ENCODE measurements at places on chromosomes 13 and 19.

DNA sequence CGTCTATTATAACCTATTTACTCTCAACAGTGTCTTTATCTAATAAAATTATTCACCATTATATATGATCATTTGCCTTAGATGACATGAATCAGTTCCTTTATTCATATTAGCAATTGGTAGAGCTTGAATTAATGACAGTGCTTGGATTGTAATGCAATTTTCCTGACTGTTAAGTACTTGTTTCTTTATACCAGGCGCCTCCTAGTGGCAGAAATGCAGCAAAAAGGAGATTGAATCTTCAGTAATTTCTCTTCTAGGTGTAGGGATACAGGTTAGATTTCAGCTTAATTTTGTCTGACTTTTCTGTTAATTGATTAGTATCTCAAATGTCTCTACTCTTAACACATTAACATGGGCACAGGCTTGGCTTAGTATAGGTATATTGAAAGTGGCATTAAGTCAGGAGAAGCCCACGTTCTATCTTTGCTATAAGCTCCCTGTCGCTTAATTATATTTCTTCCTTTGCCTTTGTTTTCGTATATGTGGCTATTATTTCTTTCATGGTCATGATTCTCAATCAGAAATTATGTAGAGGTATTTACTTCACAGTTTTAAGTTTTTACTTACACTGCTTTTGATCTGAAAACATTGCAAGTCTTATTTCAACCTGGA is 9.1 kb upstream of the LHFPL6 start:
- DNase-seq, result peak; percentile 93

- peak; percentile 99 for DNase-seq
These were observed at the start of gene COMMD6 for GRCh38 chr13:75537401-75538365. Gene COMMD6, minus strand, starts transcription at chr13:75537841. Its CDS starts 36 bp downstream, at chr13:75537805.

DNA sequence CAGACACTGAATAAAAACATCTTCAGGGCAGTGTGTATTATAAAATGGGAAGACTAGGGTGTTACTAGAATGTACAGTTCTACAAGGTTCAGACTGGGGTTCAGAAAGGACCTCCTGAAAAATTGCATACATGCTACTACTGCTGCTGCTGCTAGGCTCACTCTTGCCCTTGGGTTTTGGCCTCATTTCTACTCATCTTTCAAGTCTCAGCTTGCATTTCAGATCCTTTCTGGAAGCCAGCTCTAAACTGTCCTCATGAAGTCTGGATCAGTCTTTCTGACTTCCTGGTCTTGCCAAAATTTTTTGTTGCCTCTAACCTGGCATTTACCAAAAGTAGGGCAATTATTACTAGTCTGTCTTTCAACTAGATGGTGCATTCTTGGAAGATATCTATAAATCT is 393.3 kb downstream of the DIAPH3 start:
- no peak for DNase-seq

DNA sequence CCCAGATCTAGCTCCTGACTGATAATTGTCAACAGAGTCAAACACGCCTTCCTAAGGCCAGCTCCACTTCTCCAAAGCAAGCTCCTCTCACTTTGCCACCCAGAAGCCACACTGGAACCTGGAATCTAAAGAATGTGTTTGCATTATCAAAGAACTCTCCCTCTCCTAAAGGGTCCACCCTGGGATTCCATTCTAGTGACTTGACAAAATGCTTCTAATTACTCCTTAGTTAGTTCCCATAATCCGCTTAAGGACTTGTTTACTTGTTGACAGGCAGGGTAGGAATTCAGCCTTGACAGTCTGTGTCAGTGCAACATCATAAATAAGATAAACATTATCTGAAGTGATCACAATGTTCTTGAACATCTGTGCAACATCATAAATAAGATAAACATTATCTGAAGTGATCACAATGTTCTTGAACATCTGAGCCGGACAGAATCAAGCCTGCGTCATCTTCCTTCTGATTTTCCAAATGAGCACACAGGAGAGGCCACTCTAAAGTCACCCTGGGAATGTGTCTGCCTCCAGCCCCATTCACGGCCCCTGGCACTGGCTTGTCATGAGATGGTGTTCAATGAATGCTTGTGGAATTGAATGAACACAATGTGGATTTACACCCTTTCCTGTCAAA is 512.1 kb downstream of the IRS2 start:
- peak; percentile 73 for DNase-seq

DNA sequence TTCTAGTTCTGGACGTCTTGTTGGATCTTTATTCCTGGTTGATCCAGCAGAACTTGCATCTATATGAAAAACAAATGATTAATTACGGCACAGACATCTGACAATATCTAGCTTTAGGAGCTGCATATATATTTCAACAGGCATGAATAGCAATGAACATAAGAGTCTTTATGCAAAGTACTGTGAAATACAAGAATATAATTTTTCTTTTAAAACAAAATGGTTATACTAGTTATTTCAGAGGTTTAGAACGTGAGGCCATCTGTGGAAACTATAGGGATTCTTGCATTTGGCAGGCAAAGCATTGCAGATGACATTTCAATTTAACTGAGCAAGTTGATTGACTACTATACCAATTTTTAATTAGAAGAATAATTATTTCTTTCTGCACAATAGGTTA is 40.5 kb downstream of the EFNB2 start:
- DNase-seq, result no peak

GRCh38 chr19:1189419-1189818 is 15.4 kb upstream of the SBNO2 start:
- no peak for DNase-seq

- DNase-seq, result peak; percentile 22
These were observed 18.3 kb upstream of the ENOX1 start for GRCh38 chr13:43805071-43805468.

GRCh38 chr13:20702915-20703779 is at the start of gene IL17D:
Gene IL17D, plus strand, starts transcription at chr13:20703699. Its CDS starts 303 bp downstream, at chr13:20704002.
- DNase-seq, result peak; percentile 72

DNA sequence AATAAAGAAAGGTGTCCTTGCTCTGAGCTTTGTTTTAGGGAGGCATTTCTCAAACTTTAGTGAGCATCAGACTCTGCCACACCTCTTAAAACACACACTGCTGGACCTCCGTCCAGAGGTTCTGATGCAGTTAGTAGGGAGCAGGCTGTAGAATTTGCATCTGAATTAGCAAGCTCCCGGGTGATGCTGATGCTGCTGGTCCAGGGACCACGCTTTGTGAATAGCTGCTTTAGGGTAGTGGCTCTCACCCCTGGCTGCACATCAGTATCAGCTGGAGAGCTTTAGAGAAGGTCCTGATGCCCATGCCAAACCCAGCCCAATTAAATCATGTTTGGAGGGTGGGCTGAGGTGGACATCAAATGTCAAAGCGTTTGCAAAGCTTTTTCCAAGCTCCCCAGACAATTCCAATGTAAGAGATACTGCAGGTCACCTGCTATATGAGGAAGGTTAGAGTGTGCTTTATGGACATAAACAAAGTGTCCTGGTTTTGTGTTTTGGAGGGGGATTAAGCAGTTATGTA is 3.6 kb downstream of the HTR2A start:
- DNase-seq, result peak; percentile 44

DNA sequence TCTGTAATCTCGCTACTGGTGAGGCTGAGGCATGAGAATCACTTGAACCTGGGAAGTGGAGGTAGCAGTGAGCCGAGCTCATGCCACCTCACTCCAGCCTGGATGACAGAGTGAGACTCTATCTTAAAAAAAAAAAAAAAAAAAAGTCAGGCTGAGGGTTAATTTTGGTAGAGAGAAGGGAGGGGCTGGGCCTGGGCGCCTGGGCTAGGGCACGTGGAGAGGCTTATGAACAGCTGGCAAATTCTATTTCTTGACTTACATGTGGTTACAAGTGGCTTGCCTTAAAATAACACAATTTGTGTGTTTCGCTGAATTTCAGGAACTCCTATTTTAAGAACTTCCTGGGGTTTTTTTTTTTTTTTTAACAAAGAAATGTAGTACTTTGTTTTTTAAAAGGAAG is 47.6 kb upstream of the MAP3K10 start:
- peak; percentile 39 for DNase-seq

GRCh38 chr13:48159826-48160225 is 64.9 kb upstream of the MED4 start:
- DNase-seq, result no peak

GRCh38 chr13:75256922-75257321 is 225.0 kb downstream of the TBC1D4 start:
- no peak for DNase-seq

- no peak for DNase-seq
These were observed 654.9 kb downstream of the FGF9 start for GRCh38 chr13:22325761-22326160.

GRCh38 chr13:19182536-19182935 is 912 bp upstream of the TUBA3C start:
- DNase-seq, result no peak

GRCh38 chr13:59906413-59907049 is 257.2 kb downstream of the DIAPH3 start:
- DNase-seq, result peak; percentile 54

- no peak for DNase-seq
These were observed 56.2 kb downstream of the INSR start for GRCh38 chr19:7238051-7238450.

DNA sequence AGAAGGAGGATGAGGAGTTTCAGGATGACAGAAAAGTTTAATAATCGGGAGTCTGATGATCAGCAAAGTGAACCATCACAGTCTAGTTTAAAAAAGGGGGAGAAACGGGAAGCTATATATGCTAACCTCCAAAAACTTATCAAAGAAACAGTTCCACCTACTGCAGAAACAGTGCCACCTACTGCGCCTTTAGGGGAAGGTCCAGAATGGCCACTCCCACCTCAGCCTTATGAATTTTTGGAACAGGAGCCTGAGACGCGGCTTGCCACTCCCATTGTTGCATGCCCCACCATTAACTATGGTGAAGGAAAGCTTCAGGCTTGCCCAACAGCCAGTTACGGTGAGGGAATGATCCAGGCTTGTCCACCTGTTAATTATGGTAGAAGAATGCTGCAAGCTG is 929.0 kb downstream of the SLITRK6 start:
- no peak for DNase-seq

DNA sequence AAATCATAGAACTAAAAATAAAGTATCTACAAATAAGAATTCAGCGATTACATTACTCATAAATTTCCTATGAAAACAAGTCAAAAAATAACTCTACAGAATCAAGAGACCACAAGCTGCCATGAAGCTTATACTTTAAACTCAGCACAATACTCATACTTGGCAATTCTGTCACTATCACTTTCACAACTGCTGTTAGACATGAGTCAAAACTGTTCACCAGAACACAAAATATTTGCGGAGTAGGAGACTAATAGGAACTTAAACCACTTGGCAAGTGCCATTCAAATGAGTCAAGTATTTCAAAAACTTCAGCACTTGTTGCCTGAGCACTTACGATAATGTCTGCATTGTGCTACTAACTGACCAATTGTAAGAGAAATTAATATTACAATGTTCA is 387.8 kb upstream of the GPC6 start:
- DNase-seq, result no peak

- peak; percentile 81 for DNase-seq
These were observed 516.2 kb downstream of the MYO16 start for GRCh38 chr13:109145631-109146030.

- DNase-seq, result no peak
These were observed 30.6 kb upstream of the ZNF681 start for GRCh38 chr19:23789246-23789645.

DNA sequence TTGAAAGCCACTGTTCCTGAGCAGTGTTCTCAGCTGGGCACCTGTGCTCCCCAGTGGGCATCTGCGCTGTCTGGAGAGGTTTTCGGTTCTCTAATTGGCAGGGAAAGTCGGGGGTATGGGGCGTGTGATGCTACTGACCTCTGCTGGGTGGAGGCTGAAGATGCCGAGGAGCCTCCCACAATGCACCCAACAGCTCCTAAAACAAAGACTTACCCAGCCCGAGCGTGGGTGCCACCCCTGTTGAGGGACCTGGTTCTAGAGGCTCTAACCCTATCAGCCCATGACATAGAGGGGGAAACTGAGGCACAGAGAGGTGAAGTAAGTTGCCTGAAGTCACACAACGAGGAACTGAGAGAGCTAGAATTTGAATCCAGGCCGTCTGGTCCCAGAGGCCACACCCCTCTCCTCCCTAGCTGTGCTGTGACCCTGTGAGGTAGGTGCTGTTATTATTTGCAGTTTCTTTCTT is 2.3 kb downstream of the SPACA4 start:
- peak; percentile 75 for DNase-seq

DNA sequence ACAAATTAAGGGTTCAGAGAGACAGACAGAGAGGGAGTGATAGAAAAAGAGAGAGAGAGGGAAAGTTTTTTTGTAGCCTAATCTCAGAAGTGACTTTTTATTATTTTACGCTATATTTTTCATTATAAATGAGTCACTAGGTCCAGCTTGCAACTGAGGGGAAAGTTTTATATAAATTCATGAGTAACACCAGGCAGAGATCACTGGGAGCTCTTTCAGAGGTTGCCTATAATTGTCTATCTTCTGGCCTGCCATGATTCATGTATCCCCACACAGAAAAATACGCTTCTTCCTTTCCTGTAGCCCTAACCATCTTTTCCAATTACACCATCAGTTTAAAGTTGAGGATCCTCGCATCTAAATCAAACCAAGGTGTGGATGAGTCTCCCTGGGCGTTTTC is 467.9 kb downstream of the SLITRK1 start:
- DNase-seq, result no peak

- DNase-seq, result peak; percentile 26
These were observed 539 bp downstream of the ZNF554 start for GRCh38 chr19:2820112-2820702.

GRCh38 chr19:45767881-45768654 is 984 bp downstream of the SIX5 start:
- peak; percentile 72 for DNase-seq

DNA sequence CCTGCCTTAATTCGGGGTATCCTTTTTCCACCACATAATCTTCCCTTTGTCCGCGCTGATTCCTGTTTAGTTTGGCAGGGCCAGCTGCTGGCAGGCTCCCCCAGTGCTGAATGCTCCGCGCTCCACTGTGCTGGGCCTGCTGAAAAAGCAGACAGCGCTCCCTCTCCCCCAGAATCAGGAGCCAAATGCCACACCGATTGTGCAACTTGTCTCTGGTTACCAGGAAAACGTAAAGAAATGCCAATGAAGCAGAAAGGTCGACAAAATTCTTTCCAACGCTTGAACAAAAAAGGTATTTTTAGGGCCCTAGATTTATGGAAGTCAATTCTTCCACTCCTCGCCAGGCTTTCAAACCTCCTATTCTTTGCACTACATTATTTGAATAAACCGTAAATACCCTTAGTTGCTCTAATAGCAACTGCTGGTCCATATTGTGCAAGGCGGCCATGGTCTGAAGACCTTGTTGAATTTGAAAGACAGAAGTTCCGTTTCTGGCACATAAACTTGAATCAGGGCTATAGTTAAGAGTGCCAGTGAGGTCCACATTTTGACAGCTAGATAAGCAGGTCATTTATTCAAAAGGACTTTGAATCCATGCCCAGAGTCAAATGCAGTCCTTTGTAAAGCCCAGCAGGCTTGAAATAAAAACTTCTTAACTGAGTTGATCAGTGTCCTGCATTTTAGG is 206.7 kb upstream of the RFC3 start:
- no peak for DNase-seq

GRCh38 chr19:6210091-6210490 is 69.7 kb downstream of the MLLT1 start:
- DNase-seq, result no peak

GRCh38 chr19:49468199-49468598 is 5.8 kb upstream of the FLT3LG start:
- DNase-seq, result no peak

GRCh38 chr19:35975608-35976214 is 19.3 kb upstream of the SDHAF1 start:
- DNase-seq, result no peak

All from NCI-H82 (cell line).